T-helper 2 cell (primary cell): ENCODE measurements at places on chromosomes 4 and X.

DNA sequence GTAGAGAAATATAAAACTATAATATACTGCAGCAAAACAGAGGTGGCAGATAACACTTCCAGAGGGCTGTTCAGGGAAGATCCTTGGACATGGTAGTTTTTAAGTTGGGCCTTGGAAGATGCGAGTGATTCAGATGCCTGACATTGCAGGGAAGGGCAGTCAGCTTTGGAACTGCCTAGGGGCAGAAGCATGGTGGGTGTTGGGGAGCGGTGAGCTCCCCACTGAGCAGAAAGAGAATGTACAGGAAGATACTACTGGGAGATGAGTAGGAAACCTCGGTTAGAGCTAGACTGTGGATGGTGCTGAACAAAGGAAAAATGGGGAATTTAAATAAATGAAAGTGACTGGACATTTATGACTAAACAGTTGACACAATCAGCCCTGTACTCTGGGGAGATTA lies 24.9 kb upstream of the SEC24B start:
- no peak for DNase-seq

- no peak for DNase-seq
Observed at GRCh38 chr4:153090181-153090580, 114.1 kb upstream of the TRIM2 start.

DNA sequence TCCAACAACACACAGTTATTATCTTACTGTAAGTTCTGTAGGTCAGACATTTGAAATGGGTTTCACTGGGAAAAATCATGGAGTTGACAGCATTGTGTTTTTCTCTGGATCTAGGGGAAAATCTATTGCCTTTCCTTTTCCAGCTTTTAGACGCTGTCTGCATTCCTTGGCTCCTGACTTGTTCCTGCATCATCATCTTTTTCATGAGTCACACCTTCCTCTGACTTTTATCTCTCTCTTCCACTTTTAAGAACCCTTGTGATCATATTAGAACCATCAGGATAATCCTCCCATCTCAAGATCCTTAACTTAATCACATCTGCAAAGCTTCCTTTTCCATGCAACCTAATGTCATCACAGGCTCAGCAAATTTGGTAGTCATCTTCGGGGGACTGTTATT lies 1454.8 kb downstream of the RPA4 start:
- no peak for DNase-seq

DNA sequence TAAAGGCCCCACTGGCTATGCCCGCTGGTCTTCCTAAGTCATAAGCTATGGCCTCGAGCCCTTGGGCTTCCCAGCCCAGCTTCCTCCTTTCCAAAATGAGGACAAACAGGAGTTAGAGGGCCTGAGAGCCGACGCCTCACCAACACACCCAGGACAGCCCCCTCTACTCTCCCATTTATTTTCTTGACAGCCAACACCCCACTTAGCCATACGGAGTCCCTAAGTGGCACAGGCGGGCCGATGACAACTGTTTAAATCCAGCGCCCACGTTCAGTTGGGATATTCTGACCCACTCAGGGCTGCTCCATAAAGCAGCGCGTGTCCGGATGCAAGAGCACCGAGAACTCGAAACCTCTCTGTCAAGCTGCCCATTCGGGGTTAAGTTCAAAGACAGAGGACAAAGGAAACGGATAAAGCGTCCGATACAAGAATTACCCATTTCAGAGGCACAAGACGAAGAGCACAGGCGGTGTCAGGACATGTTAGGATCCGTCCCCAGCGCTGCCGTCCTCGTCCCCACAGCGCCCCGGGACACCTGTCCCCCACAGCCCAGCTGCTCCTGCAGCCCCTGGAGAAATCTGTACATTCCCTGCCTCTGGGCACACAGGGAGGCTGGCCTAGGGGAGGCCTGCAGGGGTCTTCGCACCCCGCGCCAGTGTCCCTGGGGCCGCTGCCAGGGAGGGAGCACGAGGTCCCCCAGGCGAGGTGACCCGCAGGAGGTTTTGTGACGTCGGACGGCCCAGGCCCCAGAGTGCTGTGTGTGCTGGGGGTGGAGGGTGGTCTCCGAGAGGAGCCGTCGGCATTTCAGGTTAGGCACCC lies 1.2 kb downstream of the PRKX start:
- DNase-seq, result peak; percentile 36

- no peak for DNase-seq
Observed at GRCh38 chr4:6059375-6059805, 41.2 kb upstream of the C4orf50 start.

- no peak for DNase-seq
Observed at GRCh38 chrX:111035991-111036390, 60.0 kb upstream of the PAK3 start.

GRCh38 chr4:130163701-130164100 lies 1067.7 kb downstream of the C4orf33 start:
- DNase-seq, result no peak
